ENCODE measurements at places on chromosomes 2 and 18. TPM values are rescaled to one million over a fixed set of nuclear protein-coding genes. Genes with fewer than 3 reads are reported as not detected.
A peak's percentile ranks its signal among the peaks of the same experiment; 100 is the strongest.

CHMP1B gene
- 20.5 TPM for total RNA-seq

DUSP2 gene
- 0.44 TPM for total RNA-seq

TXNDC2 gene
- total RNA-seq = not detected

DNA sequence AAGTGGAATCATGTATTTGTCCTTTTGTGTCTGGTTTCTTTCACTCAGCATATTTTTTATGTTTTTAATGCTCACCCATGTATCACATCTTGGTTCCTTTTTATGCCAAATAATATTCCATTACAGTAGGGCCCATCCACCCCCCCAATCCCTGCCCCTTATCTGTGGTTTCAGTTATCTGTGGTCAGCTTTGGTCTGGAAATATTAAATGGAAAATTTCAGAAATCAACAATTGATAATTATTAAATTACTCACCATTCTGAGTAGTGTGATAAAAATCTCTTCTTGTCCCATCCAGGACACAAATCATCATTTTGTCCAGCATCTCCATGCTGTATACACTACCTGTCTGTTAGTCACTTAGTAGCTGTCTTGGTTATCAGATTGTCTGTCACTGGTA is 66.7 kb downstream of the BIRC6 start:
- H3K36me3 ChIP-seq = no peaks in the 10 kb centered on the region
- no peak overlapping the region for H3K27ac ChIP-seq
- no peak for DNase-seq
- H3K4me3 ChIP-seq = no peak overlapping the region

GRCh38 chr18:25175558-25176517 is 176.1 kb downstream of the ZNF521 start:
- H3K36me3 ChIP-seq = no peaks in the 10 kb centered on the region
- no peak overlapping the region for H3K27ac ChIP-seq
- H3K4me3 ChIP-seq = no peak overlapping the region

GRCh38 chr2:8598295-8599165 is 83.3 kb upstream of the ID2 start:
- no peaks in the 10 kb centered on the region for H3K27me3 ChIP-seq
- DNase-seq = no peak
- no peaks in the 10 kb centered on the region for H3K36me3 ChIP-seq
- peaks cover 4% of the 10 kb centered on the region for H3K4me1 ChIP-seq
- no peak overlapping the region for H3K4me3 ChIP-seq

- no peaks in the 10 kb centered on the region for H3K36me3 ChIP-seq
- no peak within 1 kb of the TSS for H3K27ac ChIP-seq
- H3K4me3 ChIP-seq = peak within 1 kb of the TSS; percentile 62
These were observed at the start of gene PARD6G for GRCh38 chr18:80247393-80247841. Gene PARD6G (minus strand): TSS chr18:80247514. CDS start chr18:80247348, 166 bp downstream.

GRCh38 chr2:72014831-72015230 is 132.8 kb downstream of the CYP26B1 start:
- H3K27me3 ChIP-seq = no peaks in the 10 kb centered on the region
- DNase-seq = no peak
- H3K36me3 ChIP-seq = no peaks in the 10 kb centered on the region

DNA sequence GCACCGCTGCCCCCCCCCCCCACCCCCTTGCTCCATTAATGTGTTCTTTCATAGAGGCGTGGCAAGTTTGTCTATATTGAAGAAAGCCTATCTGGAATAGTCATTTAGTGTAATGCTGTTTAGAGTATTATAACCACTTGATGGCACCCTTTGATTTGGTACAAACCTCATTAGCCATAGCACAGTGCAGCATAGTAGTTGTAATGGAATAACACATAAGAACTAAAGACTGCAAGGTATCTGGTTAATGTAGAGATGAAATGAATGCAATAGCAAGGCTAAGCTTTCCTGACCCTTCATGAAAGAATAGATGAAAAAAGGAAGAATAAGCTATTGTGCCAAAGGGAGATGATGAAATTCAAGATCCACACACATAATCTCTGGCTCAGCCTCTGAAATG is 81.9 kb downstream of the EHBP1 start:
- no peak overlapping the region for H3K4me3 ChIP-seq
- H3K4me1 ChIP-seq = peaks cover 45% of the 10 kb centered on the region
- H3K27ac ChIP-seq = no peak overlapping the region
- no peaks in the 10 kb centered on the region for H3K36me3 ChIP-seq
- no peak for DNase-seq
- no peaks in the 10 kb centered on the region for H3K27me3 ChIP-seq
